ENCODE measurements at places on chromosomes 5 and 9.

DNA sequence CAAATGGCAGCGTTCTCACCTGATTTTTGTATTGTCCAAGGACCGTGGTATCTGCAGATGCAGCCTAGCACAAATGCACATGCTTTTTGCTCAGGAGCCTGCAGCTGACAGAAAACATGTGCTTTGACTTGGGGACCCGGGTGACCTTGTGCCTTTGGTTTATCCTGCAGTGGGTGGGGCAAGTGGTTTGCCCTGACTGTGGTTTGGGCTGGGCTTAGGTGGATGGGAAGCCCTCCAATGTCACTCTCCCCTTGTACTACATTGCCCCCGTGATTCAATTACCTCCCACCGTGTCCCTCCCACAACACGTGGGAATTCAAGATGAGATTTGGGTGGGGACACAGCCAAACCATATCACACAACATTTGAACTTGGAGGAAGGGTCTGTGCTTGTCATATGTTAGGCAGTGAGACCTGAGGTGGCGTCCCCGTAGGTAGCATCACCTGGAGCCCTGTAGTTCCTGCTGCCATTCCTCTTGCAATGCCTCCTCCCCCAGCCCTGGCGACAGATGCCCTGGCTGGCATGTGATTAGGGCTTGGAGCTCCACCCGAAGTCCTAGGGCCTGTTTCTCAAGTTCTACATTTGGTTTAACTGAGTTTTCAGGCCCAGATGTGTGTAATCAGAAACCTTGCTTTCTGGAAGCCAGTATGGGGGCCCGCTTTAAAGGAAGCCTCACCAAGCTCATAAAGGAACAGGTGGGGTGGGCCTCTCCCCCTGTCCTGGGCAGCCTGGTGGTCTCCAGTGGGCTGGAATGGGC, 2.1 kb downstream of the ANKRD33B start:
- no peak for ATAC-seq

DNA sequence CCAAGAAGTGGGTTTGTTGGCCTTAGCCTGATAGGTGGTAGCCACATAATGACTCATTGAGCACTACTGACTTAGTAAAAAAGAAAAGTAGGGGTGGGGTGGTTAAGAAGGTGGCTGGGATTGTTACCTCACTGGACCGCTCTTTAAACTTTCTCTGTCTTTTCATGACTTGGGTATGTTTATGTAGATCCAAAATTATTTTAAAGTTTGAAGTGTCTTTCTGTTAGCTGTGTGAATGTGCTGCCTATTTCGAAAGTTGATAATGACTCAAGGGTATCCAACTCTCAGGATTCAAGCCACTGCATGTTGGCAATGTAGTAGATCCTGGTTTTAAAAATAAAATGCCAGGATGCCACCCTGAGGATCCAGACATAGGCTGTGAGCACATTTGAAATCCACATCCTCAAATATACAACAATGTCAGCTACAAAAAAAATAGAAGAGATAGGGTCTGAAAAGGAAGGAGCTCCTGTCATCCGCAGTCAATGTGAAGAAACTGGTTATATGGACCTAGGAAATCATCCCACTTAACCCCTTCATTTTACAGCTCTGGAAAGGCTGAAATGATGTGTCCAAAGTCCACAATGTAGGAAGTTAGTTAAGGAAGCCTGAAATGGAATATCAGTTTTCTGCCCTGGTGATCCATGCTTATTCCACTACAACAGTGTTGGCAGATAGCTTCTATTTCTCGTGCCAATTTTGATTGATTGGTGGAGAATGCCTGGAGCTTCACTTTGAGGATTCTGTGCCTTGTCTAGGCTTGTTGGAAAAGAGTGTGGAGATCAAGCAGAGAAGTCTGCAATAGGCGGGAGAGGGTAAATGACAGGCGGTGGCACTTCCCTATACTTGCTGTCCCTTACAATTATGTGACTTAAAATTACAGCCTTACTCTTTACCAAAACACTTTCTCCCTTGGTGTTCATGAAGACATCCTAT, 23.4 kb downstream of the ZNF462 start:
- no peak for ATAC-seq

DNA sequence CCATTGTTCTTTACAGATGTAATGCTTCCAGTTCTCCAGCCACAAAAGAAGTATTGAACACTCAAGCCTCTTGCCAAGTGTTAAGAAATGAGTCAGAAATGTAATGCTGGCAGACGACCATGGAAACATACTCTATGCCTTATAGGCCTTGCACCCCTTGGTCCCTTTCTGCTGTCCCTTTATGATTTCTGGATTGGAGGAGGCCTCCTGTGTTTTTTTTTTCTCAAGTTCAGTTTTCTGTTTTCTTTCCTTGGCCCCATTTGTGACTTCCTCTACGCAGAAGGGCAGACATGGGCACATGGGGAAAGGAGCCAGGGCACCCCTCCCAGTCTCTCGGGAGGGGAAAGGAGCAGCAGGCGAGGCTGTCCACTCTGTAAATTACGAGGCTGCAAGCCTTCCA, 53.4 kb downstream of the SNX18 start:
- no peak for ATAC-seq

- no peak for ATAC-seq
Measured at GRCh38 chr9:108562176-108562575, 293.6 kb downstream of the ACTL7B start.

GRCh38 chr5:173963182-173963838, 25.7 kb upstream of the C5orf47 start:
- ATAC-seq, result no peak

DNA sequence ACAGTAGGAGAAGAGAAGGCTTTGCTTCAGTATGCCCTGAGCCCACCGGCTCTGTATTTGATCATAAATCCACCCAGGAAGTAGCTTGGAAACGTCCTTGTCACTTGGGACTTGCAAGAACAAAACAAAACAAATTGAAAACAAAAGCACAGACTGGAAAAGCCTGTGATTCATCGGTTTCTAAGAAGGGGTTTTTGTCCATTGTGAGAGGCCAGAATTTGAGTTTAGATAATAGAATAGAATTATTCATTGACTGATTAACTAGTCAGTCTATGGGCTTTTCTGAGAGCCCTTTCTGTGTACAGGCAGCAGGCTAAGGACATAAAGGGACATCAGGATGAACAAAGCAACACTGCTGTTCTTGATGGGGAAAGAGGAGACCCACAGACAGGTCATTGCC, 424.8 kb downstream of the IRX1 start:
- ATAC-seq, result no peak

DNA sequence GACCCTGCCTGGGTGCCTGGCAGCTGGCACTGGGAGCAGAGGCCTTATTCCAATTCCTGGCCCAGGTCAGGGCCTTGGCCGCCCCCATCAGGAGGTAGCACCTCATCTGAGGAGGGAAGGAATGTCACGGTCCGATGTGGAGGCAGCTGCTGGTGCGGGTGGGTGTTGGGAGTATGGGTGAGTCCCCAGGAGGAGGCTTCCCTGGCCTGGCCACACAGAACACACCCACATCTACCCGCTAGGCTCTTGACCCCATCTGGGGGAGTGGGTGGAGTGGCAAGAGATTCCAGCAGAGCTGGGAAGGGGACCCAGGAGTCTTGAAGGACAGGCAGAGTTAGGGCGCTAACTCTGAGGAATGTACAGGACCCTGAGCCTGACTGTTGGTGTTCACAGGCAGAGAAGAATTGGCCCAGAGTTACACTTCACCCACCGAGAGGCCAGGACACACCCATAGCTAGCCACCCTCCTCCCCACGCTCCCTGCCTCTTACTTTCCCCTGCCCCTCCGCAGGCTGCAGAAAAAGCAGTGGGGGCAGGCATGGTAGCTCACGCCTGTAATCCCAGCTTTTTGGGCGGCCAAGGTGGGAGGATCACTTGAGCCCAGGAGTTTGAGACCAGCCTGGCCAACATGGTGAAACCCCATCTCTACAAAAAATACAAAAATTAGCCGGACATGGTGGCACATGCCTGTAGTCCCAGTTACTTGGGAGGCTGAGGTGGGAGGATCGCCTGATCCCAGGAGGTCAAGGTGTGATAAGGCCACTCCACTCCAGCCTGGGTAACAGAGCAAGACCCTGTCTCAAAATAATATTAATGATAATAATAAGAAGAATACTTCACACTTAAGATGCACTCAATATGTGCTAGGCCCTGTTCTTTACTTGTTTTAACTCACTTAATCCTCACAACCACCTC, 6.0 kb downstream of the OLFML2A start:
- no peak for ATAC-seq

DNA sequence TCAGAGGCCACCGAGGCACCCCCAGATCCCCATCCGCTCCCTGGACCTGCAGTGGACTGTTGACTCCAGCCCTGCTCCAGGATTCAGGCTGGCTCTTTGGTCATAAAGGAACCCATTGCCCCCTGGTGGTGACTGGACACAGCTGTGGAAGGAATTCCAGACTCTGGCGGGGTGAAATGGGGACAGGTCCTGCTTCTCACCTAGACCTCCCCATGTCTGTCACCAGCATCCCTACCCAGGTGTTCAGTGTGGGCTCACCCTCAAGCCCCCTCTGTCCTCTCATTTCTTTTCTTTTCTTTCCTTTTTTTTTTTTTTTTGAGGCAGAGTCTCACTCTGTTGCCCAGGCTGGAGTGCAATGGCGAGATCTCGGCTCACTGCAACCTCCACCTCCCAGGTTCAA, 25.5 kb upstream of the STXBP1 start:
- peak; percentile 60 for ATAC-seq

DNA sequence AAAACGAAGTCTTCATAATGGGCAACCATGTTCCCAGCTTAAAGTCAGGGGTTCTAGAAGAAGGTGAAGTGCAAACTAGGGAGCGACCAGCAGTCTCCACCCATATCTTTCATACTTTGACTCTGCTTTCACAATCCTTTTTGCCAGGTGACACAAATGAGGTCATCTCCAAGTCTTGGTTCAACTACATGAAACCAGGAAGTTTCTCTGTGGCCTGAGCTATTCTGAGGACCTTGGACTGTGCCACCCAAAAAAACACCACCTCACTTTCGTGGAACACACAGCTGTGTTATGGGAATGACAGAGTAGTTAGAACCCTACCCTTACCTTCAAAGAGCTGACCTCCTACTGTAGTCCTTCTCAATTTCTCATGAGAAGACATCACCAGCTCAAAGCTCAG, 309.2 kb downstream of the AGTPBP1 start:
- no peak for ATAC-seq

- ATAC-seq, result no peak
Measured at GRCh38 chr9:134533850-134534588, 107.6 kb upstream of the COL5A1 start.

GRCh38 chr5:74316064-74316603, 324.4 kb downstream of the ENC1 start:
- ATAC-seq, result peak; percentile 42

GRCh38 chr5:135535420-135535819, 344 bp downstream of the NEUROG1 start:
- ATAC-seq, result no peak

- ATAC-seq, result no peak
Measured at GRCh38 chr5:169413416-169413815, 112.5 kb upstream of the SLIT3 start.

GRCh38 chr5:111493031-111493430, 19.3 kb downstream of the STARD4 start:
- no peak for ATAC-seq

DNA sequence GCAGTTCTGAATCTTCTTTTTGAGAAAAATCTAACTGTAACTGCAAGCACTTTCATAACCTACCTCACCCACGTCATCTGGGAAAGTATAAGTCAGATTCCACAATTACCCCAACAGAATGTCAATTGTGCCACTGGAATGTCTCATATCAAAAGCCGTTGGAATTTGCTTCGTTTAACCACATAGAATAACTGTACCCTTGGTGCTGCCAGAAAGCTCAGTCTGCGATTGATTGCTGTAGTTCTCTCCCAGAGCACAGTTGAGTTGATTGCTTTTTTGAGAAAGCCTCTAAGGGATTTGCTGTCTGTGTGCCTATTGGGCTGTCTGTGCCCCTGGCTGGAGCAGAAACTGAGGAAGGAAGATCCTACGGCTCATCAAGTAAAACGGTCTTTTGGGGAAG, 583.6 kb downstream of the TMEM38B start:
- ATAC-seq, result no peak

Measured in activated CD4-positive, CD25-positive, alpha-beta regulatory T cell treated with anti-CD3 and anti-CD28 coated beads, Interleukin-2, amount 50 U/mL, for 24 hours (primary cell).